ENCODE measurements at places on chromosomes 3 and 15. TPM values are rescaled to one million over a fixed set of nuclear protein-coding genes. Genes with fewer than 3 reads are reported as not detected.

The GUCA1C gene
- 0.26 TPM for polyA plus RNA-seq

The DHFR2 gene
- polyA plus RNA-seq: 12.8 TPM

The SLC6A1 gene
- polyA plus RNA-seq: 0.91 TPM

The CRABP1 gene
- polyA plus RNA-seq: 62.4 TPM

The PXYLP1 gene
- 44.5 TPM for polyA plus RNA-seq

The SLC15A2 gene
- polyA plus RNA-seq: 9.5 TPM
